ENCODE measurements at places on chromosomes 1 and 21.

DNA sequence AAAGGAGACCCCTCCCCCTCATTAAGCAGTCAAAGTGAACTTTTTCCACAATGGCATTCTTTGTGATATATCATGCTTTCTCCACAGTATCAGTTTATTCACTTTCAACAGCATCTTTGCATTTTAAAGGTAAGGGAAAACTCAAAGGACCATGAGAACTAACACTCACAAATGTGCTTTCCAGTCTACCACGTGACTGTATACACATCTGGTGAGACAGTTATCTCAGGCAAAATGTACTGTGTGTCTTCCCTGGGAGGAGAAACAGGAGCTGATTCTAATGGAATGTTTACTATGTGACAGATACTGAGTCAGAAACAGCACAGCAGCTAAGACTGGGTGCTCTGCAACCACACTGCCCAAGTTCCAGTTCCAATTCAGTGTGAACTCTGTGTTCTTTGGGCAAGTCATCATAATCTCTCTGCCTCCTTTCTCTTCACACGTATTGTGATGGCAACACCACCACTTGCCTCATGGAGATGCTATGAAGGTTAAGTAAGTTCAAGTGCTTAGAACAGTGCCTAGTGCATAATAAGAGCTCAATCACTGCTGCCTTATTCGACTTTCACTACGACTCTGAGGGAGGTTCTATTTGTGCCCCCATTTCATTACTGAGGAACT lies 79.0 kb downstream of the SLC45A1 start:
- DNase-seq = no peak

GRCh38 chr1:99546432-99547416 lies 99.2 kb upstream of the PALMD start:
- DNase-seq = no peak

DNA sequence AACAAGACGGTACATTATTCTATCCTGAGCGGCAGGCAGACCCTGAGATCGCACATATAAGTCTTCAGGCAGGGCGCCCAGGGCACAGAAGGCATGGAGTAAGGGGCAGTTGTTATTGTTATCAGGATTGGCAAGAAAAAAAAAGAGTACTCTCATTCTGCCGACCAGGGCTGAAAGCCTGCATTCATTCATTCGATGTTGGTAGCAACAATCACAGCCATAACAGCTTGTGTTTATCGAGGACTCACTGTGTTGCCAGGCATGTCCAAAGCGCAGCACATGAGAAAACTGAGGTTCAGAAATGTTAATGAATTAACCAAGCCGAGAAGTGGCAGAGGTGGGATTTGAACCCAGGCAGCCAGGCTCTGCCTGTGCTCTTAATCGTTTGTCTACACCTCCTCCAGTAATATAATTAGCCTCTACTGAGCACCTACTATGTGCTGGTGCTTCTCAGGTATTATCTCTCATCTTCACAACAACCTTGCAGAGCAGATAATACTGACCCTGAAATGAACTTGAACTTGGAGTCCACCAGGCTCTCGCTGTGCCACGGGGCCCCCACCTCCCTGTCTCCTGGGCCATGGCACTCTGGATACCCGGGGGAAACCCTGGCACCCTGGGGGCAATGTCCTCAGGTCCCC lies 56.2 kb downstream of the TAS1R2 start:
- DNase-seq = no peak

DNA sequence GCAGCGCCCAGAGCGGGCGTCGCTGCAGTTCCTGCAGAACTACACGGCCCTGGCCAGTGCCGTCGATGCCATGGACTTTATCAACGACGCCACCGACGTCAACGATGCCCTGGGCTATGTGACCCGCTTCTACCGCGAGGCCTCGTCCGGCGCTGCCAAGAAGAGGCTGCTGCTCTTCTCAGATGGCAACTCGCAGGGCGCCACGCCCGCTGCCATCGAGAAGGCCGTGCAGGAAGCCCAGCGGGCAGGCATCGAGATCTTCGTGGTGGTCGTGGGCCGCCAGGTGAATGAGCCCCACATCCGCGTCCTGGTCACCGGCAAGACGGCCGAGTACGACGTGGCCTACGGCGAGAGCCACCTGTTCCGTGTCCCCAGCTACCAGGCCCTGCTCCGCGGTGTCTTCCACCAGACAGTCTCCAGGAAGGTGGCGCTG lies 22.0 kb downstream of the COL6A1 start:
- DNase-seq = no peak
